A172 (cell line): ENCODE measurements at places on chromosomes 11 and 22.

GRCh38 chr11:15901054-15901453 is 455.3 kb downstream of the SOX6 start:
- no peak for DNase-seq

GRCh38 chr11:13277768-13278608 is at the start of gene BMAL1:
Gene BMAL1 (plus strand): TSS chr11:13277790. CDS start chr11:13354309, 76,519 bp downstream.
- DNase-seq: peak; percentile 13

DNA sequence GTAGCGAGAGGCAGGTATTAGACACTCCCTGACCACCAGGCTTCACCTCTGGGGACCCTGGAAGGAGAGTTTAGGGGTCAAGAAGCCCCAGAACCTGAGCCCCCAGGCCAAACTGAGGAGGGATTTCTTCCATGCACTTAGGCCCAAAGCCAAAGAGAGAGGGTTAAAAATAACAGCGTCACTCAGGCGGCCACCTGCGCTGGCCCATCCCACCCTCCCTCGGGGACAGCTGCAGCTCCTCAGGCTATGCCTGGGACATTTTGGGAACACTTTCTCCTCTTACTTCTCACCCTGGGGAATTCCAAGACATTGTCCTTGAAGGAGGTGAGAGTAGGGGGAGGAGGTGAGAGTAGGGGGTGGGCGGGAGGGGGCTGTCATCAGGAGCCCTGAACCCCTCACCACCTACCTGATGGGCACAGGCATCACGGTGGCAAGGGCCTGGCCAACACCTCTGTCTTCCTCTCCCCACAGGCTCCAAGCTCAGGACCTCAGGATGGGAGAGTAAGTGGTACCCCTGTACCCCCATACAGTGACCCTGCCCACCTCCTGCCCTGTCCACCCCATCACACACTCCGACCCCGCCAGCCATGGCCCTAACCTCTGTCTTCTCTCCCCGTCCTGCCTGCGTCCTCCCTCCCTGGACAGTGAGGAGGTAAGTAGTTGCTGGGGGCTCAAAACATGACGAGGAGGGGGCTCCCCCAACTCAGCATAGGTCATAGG is 583 bp downstream of the TNNI2 start:
- DNase-seq: no peak

- DNase-seq: no peak
Observed at GRCh38 chr11:65794570-65795510, 8.0 kb downstream of the OVOL1 start.

- peak; percentile 8 for DNase-seq
Observed at GRCh38 chr11:107017433-107018218, 650 bp downstream of the GUCY1A2 start.

GRCh38 chr11:87325490-87325872 is 287.7 kb downstream of the TMEM135 start:
- DNase-seq: no peak

- no peak for DNase-seq
Observed at GRCh38 chr11:115741376-115742107, 237.3 kb upstream of the CADM1 start.

- DNase-seq: no peak
Observed at GRCh38 chr11:110049501-110050200, 43.5 kb upstream of the ZC3H12C start.

- no peak for DNase-seq
Observed at GRCh38 chr11:12052676-12053605, 44.5 kb upstream of the DKK3 start.

GRCh38 chr11:65615950-65616574 is 486 bp downstream of the PCNX3 start:
- no peak for DNase-seq

GRCh38 chr22:38285018-38285417 is 12.2 kb upstream of the TMEM184B start:
- no peak for DNase-seq

- no peak for DNase-seq
Observed at GRCh38 chr11:35605706-35606105, 12.6 kb upstream of the FJX1 start.

- peak; percentile 56 for DNase-seq
Observed at GRCh38 chr11:22976146-22976545, 115.9 kb upstream of the CCDC179 start.

DNA sequence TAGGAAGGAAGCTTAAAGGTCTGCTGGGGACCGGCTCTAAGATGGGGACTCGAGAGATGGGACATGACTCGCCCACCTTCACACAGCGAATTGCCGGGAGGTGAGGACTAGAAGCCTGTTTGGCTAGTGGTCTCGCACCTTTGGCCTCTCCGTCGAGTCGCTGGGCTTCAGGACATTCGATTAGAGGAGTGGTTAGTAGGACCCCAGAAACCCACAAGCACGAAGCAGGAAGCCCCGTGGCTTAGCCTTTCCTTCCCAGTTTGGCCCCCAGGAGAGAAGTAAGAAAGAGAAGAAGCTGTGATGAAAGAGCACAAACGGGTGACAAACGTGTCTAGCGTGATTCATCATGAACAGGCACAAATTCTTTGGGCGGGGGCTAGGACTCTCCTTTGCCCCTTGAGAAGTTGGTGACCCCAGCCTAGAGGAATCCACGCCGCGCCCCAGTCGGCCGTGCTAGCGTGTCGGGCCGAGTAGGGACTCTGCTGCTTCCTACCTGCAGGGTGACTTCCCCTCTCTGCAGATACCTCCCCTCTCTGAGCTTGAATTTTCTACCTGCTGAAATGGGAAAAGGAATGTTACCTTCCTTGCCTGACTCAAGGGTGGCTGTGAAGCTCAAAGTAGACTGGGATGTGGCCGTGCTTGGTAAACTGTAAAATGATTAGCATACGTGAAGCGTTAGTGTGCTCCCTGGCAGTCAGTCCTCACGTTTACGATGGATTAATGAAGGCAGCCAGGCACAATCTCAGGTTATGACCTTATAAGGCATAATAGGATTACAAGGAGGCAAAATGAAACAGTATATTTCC is 1.1 kb upstream of the ADM start:
- DNase-seq: peak; percentile 76

GRCh38 chr11:72238040-72238450 is 5.9 kb downstream of the PHOX2A start:
- DNase-seq: peak; percentile 45

- DNase-seq: no peak
Observed at GRCh38 chr22:47017245-47017644, 254.8 kb downstream of the TBC1D22A start.

DNA sequence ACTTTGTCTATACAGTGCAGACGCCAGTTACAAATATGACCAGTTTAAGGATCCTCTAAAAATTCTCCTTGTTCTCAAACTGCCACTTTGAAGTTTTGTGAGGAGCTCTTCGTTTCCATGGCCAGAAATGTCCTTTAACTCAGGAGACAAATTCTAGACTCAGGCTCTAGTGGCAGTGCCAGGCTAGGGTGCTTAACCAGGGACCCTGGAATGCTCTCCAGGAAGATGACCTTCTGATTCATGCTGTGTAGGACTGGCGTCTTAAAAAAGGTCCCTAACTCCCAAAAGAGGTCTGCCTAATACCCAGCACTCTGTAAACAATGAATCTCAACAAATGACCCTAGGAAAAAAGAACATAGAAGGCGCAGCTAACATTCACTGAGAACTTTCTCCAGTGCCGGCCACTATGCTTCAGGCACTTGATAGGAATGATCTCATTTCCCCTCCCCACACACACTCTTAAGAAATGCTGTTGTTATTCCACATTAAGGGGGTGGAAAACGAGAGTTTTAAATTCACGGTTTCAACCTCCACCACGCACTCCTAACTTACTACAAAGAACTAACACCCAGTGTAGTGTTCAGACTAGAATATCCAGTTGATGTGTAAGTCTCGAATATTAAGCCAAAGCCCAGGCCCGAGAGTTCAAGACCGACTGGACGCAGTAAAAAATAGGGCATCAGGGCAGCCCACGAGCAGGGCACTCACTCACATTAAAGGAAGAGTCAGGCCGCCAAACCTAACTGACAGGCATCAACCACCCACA is 747 bp downstream of the NXF1 start:
- DNase-seq: peak; percentile 23

- DNase-seq: no peak
Observed at GRCh38 chr11:44999068-44999467, 48.4 kb upstream of the TP53I11 start.

DNA sequence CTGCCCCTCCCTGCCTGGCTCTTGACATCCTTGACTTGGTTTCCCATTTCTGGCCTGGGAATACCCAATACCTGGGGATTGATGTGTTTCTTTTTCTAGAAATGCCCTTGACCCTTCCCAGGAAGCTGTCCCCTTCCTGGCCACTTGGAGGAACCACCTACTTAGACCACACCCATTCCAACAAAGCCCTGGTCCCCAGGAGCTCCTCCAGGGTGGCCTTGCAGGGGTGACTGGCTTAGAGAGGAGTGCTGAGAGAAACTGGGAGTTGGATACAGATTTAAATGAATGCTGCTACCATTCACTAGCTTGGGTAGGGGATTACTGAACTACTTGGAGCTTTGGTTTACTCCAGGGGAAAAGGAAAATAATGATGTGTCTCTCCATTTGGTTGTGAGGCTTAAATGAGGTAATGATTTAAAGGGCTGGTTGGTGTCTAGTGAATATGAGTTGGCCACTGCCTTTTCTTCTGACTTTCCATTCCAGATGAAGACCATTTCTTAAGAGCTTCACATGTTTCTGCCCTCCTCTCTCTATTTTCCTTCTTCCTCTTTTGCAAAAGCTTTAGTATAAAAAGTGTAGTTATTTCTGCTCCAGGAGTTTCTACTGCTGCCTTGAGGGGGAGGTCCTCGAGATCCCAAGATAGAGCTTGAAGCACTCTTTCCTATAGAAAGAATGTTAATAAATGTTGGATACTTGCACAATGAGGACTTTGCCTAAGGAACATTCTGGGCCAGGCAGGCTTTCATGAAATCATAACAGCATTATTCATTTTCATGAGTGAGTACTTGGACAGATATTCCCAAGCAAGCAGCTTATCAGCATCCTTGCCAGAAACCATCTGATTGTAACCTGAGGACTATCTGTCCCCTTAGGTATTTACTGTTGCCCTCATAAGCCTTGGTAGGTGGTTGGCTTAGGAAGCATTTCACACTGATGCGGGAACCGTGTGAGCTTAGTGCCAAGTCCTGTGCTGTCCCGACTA is 22.4 kb downstream of the PANX1 start:
- DNase-seq: no peak

GRCh38 chr11:13140028-13140870 is 131.1 kb downstream of the RASSF10 start:
- DNase-seq: peak; percentile 92

DNA sequence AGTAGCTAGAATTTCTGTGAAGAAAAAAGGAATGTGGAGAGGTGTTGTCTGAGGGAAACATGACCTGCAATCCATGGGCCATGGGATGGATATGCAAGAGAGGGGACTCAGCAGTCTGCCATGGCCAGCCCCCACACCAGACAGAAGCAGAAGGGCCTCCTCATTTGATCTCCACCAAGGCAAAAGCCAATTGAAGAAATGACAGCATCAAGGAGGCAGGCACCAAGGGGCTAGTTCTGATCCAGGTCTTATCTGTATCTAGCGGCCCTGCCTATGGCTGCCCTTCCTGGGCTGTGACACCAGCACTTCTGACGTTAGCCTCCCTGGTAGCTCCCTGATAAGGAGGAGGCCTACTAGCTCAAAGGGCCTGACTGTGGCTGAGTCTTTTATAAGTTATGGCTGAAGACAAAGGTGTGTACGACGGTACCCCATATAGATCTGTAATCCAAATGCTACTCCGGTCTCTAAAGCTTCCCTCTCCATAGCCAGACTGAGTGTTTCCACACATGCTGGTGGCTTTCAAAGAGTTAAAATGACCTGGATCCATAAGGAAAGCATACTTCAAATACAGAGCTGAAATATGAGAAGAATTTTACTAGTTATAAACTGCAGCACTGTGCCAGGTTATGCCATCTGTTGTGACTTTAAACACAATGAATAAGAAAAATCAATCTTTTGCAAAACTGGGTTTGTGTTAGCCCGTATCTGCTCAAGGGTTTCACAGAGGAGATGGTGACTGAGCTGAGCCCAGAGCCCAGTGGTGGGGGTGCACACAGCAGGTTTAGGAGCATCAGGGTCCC is 34.4 kb downstream of the HIRA start:
- DNase-seq: no peak

DNA sequence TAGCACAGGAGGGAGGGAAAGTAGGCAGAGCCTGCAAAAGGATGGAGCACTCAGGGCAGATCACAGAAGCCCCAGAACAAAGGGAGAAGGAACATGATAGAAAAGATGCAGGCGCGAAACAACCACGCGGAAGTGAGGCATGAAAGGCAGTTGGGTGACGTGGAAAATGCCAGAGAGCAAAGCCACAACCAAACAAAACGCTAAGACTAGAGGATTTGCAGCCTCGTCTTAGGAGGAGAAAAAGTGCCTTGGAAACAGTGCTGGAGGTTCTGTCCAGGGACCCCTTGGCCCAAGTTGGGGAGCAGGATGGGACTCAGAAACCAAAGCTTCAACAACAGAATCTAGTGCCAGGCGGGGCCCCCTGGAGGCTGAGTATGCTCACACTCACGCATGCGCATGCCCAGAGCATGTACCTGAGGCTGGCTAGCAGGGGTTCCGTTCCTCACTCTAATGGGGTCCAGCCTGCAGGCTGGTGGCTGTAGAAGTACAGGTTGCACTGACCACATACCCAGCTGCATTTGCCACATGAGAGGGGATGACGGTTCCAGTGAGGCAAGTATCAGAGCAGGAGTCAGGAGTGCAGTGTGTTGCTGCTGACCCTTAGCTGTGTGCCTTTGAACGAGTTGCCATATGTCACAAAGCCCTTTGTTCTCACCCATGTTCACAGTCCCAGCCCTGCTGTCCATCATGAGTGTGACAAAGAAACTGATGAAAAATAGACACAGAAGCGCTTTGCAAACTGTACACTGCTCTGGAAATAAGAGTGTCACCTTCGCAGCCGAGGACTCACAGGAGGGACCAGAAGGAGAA is 568.6 kb upstream of the CADM1 start:
- DNase-seq: no peak

DNA sequence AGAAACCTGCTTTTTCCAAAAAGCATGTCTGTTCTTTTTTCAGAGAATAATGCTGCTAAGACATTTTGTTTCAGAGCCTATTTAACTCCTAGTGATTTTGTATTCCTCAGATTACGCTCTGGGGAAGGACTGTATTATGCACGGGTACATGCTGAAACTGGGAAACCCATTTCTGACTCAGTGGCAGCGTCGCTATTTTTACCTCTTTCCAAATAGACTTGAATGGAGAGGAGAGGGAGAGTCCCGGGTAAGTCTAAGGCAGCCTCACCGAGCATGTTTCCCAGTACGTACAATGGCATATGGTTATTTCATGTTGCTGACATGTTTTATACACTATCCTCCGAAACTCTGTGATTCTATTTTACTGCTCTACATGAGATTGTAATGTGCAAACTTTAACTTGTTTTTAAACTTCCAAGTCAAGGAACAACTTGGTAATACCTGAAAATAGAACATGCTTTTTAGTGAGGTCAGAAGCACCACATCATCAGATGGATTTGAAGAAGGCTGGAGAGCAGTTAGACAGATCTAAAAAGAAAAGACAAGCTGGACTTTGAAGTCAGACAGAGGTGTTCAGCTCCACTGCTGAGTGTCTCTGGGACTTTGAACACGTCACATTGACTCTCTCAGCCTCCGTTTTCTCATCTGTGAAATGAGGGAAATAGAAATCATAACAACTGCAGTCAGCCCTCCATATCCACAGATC is 23.7 kb upstream of the MYO18B start:
- no peak for DNase-seq
